Dermis blood vessel endothelial cell (primary cell): ENCODE measurements at places on chromosomes 7 and 10. TPM values are rescaled to one million over a fixed set of nuclear protein-coding genes. Genes with fewer than 3 reads are reported as not detected.

DNA sequence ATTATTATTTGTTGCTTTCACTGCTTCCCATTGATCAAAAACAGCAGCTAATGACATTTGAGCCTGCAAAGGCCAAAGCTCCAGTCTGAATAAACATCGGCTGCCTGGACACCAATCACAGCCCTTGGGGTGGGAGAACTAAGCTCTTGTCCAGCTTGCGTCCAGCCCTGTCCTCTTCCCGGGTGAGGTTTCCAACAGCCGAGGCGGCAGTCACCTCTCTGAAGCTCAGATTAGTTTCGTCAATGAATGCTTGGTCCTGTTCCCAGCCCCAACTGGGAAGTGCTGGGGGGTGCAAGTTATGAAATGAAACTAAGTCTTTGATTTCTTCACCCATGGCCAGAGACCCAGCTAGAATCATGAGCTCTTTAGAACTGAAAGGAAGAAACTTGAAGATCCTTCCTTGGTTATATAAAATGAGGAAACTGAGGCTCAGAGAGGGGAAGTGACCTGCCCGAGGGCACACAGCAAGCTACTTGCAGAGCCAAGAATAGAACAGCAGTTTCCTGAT is 114.0 kb upstream of the TCF7L2 start:
- no peak for DNase-seq

DNA sequence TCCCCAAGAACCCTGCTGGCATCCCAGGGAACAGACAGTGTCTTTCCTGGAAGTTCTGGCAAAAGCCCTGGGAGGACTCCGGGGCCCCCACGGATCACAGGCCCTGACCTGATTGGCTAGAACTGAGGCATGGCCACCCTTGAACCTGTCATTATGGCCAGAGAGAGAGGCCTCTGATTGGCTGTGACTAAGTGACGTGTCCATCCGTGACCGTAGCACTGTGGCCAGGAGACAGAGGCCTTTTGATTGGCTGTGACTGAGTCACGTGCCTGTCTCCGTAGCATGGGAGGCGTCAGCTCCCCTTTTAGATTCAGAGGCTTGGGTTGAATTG is 163.8 kb downstream of the RGS10 start:
- DNase-seq = no peak

DNA sequence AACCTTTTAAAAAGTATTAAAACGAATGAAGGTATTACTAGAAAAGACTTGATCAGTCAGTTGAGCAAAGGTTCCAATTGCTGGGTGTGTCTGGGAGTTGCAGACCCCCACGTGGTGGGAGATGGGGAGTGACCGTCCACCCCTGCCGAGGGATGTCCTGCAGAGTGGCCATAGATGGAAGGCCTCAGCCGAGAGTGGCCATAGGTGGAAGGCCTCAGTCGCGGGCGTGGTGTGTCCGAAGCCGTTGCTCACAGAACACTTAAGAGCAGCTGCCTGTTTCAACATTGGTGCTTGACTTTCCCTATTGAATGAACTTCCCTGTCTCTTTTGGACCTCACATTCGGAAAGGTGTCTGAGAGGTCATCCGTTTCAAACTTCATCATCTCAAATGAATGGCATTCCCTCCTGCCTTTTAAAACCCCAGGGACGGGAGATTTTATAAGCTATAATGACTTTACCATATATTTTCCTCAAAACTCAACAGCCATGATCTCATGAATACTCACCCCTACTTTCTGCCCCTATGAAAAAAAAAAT is 69.4 kb downstream of the CAMK1D start:
- DNase-seq = no peak

UFSP1 gene
- 2.2 and 2.9 TPM in 2 replicates for total RNA-seq

DNA sequence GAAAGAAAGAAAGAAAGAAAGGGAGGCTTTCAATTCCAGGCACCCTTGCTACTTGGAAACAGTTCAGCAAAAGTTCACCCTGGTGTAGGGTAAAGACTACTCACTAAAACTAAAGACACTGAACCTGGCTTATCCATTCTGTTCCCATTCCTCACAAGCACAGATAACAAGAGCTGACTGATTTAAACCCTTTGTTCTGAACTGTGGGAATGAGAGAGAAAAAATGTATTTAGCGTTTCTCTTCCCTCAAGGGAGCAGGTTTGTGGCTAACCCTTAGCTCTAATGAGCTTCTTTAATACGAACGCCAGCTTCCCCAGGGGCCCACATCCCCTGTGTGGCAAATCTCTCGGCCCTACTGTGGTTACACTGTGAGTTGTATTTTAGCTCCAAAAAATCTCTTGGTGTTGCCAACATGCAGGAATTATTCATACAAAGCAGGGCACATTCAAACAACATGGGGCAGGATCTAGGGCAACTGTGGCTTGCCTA is 23.3 kb downstream of the PRTFDC1 start:
- DNase-seq = no peak

- no peak for DNase-seq
These were observed 6.3 kb upstream of the COL13A1 start for GRCh38 chr10:69795242-69795934.

DNA sequence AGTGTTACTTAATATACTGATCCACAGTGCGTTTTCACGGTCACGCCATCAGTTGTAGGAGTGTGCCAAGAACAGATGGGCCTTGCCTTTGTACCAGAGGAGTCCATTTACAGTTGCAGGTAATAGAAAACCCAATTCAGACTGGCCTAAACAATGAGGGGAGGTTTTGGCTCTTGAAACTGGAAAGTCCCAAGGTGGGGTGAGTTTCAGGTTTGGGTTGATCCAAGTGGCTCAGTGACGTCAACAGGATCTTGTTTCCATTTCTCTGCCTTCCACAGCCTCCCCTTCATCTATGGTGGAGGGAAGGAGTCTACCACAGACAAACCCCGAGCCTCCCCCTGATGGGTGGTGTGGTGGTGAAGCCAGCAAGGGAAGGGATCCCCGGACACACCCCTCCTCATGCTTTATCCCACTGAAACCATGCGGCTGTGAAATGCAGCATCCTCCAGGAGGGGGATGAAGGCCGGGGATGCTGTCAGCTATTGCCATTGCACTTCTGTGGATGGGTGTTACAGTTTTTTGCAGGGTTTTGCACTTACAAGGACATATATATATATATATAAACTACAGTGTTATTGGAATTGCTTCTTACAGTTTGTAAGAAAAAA is 14.8 kb upstream of the SH2D4B start:
- no peak for DNase-seq

C10orf67 gene
- not detected in 2 replicates for total RNA-seq

- peak; percentile 100 for DNase-seq
These were observed 43.2 kb downstream of the CCNY start for GRCh38 chr10:35379226-35380137.

DNA sequence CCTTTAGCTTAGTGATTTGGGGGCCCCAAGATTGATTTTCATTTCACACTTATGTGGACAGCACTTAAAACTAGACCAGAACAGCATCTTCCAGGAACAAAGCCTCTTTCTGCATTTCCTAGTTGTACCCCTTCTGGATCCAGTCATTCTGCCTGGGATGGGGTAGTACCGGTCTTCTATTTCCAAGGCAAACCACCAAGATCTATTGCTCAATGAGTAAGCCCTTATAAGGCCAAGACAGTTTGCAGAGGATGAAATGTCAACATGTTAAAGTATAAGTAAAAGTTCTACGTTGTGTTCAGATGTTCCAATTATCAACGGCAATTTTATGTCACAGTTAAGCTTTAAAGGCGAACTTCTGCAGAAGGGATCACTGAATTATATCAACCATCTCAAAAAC is 106.9 kb upstream of the ZNF746 start:
- DNase-seq = no peak

DNA sequence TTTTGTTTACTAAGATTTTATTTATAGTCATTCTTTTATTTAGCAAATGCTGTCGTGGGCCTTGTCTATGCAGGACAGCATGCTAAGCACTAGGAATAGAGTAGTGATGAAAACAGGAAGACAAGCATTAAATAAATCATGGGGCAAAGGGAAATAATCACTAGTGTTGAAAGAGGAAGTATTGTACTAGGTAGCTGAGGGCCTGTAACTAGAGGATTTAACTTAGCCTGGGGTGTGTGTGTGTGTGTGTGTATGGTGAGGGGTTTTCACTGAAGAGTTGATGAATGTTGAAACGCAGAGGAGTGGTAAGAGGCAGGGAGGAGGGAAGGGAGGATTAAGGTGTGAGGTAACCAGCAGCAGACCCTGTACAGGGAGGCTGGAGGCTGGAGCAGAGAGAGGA is 446.4 kb downstream of the SDK1 start:
- peak; percentile 5 for DNase-seq

NOBOX gene
- total RNA-seq = not detected in 2 replicates

OPN1SW gene
- total RNA-seq = not detected in 2 replicates

DNA sequence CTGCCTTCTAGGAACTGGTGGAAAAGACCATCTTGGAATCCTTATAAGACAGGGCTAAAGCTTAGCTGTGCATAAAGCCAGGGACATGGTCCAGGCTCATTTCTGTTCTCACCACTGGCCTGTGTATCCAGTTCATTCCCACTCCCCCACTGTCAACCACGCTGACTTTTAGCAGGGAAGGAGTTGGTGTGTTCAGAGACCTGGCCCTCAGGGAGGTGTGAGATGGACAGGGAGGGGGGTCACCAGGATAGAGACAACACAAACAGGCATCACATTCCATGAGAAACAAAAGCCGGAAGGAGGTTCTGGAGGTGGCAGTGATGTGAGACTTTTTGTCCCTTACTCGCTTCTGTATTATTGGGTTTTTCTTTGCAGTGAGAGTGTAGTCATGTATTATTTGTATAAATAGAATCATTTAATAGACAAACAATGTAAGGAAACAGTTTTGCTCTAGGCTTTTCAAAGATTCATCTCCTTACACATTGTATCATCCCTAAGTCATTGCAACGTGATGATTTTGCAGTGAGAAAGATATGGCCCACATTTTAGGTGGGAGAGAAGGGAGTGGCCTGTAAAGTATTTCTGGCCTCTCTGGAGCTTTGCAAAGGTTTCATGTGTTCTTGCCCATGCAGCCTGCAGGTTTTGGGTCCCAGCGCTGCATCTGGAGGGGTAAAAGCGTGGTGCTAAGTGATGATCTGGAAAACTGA is 52.0 kb downstream of the EEPD1 start:
- no peak for DNase-seq

GRCh38 chr10:66095610-66096009 is 830.2 kb upstream of the LRRTM3 start:
- no peak for DNase-seq

ADGRA1 gene
- total RNA-seq = 0.05 TPM in 1 of 2 replicates, not detected in the other

DCLRE1C gene
- total RNA-seq = 8.8 and 11.6 TPM in 2 replicates

DNA sequence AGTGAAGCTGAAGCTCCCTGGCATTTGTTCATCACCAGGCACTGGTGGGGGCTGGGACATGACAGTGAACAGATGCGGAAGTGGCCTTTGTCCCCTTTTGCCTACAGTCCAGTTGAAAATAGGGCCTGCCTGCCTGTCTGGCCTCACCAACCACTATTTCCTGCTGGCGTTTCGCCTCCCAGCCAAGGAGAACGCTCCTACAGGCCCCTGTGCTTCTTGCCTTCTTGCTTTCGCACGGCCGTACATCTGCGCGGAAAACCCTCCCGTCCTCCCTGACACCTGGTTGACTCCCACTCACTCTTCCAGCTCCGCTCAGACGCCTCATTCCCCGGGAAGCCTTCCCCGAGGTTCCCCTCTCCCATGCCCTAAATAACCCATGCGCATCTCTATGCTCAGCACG is 317.3 kb downstream of the PRPF18 start:
- no peak for DNase-seq

GRCh38 chr10:133405844-133406527 is 12.0 kb downstream of the MTG1 start:
- DNase-seq = no peak

DNA sequence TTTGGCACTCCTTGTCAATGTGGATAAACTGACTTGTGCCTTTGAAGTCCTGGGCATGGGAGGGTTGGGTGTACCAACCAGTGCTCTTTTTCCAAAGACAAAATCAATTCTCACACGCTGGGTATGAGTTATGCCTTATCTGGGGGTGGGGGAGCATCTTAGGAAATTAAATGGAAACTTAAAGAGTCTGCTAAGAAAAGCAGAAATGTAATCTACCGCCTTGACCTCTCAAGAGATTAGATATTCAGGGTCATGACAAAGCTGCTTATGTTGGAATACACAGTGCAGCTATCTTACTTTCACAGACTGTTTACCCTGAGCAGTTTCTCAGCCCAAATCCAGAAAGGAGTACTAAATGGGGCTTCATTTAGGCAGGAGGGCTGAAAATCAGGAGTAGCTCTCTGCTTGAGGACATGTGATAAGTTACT is 2.6 kb downstream of the MEST start:
- DNase-seq = no peak

CAMK2B gene
- 0.09 and 0.17 TPM in 2 replicates for total RNA-seq

DNA sequence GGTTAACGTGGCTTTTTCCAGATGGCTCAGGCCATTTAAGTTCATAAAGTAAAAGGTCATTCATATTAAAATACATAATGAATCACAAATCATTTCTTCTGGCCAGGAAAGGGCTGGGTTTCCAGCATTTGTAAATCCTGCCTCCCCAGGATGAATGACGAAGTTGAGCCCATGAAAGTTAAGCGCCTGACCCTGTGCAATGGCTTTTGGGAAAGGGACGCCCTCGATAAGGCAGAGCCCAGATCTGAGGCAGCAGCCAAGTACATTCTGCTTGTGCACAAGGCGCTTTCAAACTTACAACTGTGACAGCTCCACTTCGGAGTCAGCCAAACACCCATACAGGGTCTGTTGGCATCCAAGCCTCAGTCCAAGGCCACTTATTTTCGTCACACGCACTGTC is 2.8 kb downstream of the GIMAP6 start:
- peak; percentile 89 for DNase-seq

DNA sequence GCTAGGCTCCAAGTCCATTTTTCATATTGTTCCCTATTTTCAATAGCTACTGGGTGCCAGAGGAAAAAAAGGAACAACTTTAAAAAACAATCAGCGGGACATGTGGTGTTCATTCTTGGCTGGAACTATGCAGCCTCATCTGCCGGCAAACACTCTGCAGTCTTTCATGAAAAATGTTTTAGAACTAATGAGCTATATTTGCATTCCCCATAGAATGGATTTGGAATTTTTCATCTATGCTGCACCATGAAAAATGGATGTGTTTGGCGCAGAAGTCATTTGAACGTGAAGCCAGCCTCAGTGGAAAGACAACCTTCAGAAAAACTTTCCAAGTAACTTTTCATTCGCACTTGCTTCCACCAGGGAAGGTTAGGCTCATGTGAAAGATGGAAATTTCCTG is 270.5 kb downstream of the SKAP2 start:
- DNase-seq = no peak

DNA sequence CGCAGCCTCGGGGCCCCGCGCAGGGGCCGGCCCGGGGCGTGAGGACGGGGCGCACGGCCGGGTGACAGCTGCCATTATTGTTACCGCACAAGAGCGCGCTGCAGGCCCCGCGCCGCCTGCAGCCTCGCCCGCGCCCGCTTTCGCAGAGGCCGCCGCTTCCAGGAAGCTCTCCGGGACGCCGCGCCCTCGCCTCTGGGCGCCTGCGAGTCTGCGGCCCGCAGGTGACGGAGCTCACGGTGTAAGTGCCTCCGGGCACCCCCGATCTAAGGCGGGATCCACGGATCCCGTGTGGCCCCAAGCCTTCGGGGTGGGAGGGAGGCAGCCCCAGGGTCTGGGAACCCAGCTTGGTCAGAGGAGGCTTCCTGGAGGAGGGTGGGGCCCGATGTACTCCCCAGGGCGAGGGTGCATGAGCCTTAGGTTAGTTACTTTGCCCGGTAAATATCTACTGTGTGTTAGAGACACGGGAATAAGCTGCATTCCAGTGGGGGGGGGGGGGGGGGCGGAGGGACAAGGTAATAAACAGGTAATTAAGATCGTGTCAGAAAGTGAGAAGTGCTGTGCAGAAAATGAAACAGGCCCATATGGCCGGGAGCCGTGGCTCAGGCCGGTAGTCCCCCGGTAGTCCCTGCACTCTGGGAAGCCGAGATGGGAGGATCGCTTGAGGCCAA is 638 bp downstream of the IQCE start:
- DNase-seq = peak; percentile 31

ADAP1 gene
- total RNA-seq = 1.7 and 2.9 TPM in 2 replicates

RNF148 gene
- total RNA-seq = 1.3 and 2.6 TPM in 2 replicates

GRCh38 chr7:158695726-158696452 is 8.7 kb downstream of the NCAPG2 start:
- DNase-seq = peak; percentile 91
